ENCODE measurements at places on chromosomes 4 and X.

DNA sequence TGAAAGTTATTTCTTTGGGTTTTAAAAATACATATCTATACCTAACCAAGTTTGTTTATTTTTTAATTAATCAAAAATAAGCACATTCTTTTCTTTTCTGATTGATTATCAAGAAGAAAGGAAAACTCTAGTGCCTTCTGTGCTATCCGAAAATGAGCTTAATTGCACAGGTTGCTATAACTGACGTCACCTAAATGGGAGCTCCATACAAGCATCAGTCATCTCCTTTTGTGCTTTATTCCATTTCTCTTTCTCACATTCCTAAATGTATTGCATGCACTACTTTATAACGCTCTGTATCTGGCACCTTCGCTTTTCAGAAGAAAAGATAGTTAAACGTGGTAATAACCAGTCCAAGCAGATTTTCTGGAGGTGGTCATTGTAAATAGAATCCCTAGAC is 675.0 kb downstream of the STPG2 start:
- DNase-seq = no peak

- DNase-seq = no peak
Measured at GRCh38 chr4:166399021-166399420, 526.0 kb downstream of the TLL1 start.

GRCh38 chrX:9438933-9439494 is 25.8 kb upstream of the TBL1X start:
- DNase-seq = no peak

DNA sequence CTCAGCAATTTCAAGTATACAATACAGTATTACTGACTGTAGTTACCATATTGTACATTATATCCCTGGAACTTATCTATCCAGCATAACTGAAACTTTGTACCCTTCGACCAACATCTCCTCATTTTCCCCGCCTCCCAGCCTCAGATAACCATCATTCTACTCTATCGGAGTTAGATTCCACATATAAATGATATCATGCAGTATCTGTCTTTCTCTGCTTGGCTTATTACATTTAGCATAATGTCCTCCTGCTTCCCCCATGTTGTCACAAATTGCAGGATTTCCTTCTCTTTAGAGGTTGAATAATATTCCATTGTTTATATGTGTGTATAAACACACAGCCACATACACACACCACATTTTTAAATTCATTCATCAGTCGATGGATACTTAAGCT is 218.1 kb downstream of the MAML3 start:
- no peak for DNase-seq

GRCh38 chrX:989959-990510 is 222.4 kb downstream of the CRLF2 start:
- peak; percentile 70 for DNase-seq

DNA sequence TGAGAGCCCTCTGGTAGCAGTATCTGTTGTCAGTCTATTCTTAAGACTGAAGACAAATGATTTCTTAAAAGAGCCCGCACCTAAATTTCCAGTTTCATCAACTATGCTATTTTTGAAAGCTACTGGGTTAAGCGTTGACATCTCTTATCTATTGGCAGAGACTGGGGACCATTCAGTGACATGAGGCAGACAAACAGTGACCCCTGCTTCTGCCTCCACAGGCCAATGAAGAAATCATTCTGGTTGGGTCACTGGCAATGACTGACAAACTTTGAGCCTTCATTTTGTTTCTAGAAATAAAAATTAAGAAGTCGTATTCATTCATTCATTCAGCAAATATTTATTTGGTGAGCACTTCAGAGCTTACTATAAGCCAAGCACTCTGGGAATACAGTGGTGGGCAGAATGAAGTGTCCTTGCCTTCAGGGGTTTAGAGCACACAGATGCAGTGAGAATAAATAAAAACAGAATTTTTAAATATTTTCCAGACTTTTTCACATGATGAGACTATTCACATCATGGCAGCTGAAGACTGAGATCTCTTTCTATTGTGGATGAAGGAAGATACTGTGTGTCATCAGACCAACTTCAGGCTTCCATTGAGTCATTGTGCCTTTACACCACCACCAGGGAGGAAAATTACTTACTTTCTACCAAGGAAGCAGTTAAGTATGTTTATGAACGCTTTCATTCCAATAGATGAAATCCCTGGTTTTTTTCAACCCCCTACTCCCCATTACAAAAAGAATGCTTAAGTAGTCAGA is 36.0 kb downstream of the SORBS2 start:
- DNase-seq = no peak

- no peak for DNase-seq
Measured at GRCh38 chrX:96181605-96182004, 503.0 kb upstream of the DIAPH2 start.

GRCh38 chr4:93267747-93268146 is 560.8 kb upstream of the ATOH1 start:
- no peak for DNase-seq

GRCh38 chrX:104118765-104119164 is 6.4 kb downstream of the ZCCHC18 start:
- no peak for DNase-seq

GRCh38 chr4:39330353-39330752 is 35.8 kb downstream of the RFC1 start:
- DNase-seq = no peak

- no peak for DNase-seq
Measured at GRCh38 chr4:102321260-102321995, 23.9 kb downstream of the SLC39A8 start.

DNA sequence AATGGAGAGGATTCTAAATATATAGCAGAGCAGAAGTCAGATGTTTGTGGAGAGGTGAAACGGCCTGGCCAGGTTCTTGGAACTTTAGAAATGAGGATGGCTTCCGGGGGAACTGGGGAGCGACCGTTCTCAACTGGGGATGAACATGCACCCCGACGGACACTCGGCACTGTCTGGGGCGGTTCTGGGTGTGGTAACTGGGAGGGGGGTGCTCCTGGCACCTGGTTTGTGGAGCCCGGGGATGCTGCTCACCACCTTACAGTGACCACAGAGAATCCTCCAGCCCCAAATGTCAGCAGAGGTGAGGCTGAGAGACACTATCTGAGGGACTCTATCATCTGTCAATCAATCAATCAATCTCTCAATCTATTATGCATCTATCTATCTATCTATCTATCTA is 69.0 kb upstream of the PPP2R3B start:
- DNase-seq = no peak

DNA sequence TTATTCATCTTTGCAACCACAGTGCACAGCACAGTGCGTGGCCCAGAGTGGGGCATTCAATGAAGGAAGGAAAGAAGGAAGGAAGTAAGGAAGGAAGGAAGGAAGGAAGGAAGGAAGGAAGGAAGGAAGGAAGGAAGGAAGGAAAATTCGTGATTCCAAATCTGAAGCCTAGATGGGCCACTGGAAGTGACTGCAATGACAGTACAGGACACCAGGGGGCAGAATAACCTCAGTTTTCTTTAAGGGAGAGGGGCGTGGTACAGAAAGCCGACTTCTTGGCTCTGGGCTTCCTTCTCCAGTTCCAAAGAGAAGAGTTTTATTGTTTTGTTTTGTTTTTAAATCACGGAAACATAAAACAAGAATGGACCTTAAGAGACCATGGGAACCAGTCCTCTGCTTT is 47.8 kb downstream of the APLN start:
- DNase-seq = peak; percentile 34

- no peak for DNase-seq
Measured at GRCh38 chrX:14673764-14674163, 144.4 kb downstream of the GLRA2 start.

DNA sequence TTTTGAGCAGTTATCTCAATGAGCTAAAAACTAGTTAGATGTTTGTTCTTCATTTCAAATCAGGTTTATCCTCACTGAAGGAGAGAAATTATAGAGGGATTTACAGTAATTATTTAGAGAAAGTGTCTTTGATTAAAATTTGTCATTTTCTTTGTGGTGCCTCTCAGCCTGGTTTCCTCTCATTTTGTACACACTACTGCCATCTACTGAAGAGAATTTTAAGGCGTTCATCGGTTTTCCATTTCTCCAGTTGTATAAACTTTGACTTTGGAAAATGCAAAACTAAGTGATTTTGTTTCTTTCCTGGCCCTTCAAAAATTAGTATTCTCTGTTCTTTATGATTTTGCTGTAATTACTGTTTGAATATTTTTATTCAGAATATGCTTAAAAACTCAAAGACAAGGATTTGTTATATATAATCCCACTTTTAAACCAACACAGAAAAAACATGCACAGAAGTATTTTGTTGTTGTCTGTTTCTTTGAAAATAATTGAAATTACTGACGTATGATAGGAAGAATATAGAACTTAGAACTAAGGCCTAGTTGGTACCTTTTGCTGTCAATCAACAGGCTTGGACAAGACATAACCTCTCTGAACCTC is 34.4 kb upstream of the ANXA3 start:
- DNase-seq = no peak

DNA sequence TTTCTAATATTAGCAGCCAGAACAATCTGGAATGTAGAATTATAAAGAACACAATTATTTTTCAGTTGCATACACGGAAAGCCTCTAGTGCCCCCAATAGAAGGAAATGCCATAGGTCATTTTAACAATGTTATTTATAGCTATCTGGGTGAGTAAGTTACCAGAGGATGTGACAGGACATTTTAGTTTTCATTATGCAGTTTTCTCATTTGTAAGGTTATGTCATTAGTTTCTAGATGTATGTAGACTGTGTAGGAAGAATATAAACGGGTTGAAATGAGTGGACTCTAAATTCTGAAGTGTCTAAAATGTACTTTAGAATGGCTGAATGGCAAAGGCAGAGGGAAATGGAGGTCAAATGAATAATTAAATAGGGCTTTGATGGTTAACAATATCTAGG is 213.3 kb downstream of the DTHD1 start:
- no peak for DNase-seq

DNA sequence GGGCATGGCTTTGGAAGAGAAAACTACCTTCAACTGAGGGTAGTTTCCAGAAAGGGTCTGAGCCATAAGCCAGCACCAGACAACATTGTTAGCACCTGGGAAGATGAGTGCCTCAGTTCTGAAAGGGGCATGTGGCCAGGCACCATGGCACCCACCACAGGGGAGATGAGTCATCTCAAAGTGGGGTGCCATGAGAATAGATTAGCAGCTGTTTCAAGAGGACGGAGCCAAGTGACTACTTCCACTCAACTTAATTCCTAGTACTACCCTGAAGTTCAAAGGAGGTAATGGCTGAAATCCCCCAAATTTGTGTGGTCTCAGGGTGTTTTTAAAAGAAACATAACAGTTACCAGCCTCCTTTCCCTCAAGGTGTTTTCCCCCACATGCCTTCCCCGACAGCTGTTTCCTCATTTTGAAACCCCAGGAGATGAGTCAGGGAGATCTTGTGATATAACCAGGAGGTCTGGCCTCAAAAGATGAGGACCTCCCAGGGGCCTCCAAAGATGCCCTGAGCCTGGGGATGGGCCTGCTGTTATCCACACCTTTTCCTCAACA is 27.8 kb upstream of the FTHL17 start:
- no peak for DNase-seq

DNA sequence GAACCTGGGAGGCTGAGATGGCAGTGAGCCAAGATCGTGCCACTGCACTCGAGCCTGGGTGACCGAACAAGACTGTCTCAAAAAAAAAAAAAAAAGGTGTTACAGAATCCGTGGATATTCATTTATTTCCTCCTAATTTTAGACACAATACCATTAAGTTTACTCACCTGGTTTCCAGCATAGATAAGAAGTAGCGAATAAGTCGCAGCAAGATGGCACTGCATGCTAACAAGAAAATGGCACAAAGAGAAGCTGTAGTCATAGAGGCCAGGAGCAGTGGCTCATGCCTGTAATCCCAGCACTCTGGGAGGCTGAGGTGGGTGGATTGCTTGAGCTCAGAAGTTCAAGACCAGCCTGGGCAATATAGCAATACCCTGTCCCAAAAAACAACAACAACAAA is 17.0 kb upstream of the MOB1B start:
- DNase-seq = no peak

- no peak for DNase-seq
Measured at GRCh38 chr4:36303426-36304137, 22.2 kb downstream of the DTHD1 start.

GRCh38 chrX:86329174-86329573 is 180.9 kb downstream of the DACH2 start:
- no peak for DNase-seq

DNA sequence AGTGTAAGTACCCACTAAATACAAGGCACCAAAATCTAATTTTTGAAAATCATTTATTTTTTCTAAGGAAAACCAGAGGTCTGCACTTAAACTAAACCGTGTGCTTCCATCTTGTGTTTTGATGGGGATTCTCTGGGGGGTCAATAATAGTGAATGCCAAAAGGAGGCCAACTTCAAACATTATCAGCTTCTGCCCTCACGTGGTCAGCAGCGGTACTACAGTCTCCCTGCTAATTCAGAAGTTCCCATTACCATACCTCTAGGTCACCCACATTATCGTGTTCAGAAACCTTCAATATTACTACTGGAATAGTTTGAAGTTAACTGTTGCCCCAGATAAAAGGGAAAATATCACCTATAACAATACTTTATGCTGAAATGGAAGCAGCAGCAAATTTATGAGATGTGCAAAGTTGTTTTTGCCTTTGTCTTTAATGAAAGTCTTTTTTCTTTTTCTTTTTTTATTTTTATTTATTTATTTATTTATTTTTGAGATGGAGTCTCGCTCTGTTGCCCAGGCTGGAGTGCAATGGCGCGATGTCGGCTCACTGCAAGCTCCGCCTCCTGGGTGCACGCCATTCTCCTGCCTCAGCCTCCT is 17.3 kb downstream of the CTPS2 start:
- DNase-seq = peak; percentile 46

- DNase-seq = no peak
Measured at GRCh38 chr4:155908187-155909139, 5.0 kb downstream of the TDO2 start.

DNA sequence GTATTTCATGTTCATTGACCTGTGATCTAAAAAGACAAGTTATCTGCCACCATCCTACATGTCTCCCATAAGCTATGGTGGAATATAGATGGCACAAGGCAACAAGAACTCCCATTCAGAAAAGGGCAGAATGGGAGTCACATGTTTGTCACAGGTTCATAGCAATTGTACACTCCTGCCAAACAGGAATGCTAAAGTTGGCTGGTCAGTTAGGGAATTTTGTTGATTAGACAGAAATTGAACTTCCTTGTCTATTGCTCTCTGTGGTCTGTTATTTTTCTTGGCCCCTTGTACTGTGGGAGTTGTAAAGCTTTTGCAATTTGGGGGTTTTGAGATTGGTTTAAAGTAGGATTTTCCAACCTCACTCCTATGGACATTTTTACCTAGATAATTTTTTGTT is 101.7 kb upstream of the SOD3 start:
- no peak for DNase-seq

DNA sequence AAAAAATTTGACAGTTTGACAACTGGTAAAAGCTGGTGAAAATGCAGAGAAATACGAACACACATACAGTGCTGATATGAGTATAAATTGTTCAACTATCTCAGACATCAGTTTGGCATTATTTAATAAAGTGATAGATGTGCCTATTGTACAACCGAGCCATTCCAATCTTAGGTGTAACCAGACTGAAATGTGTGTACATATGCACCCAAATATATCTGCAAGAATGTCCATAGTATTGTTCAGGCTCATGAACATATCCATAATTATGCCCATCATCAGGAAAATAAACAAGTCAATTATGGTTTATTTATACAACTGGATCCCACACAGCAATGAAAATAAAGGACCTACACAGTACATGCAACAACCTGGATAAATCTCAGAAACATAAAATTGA is 188.9 kb upstream of the DDX53 start:
- DNase-seq = no peak

Measured in stimulated activated CD4-positive, alpha-beta T cell treated with anti-CD3 and anti-CD28 coated beads, Interleukin-1b, Interleukin-23, amount 100 ng/mL, for 4 hours (primary cell).